Suppressor macrophage (primary cell): ENCODE measurements at places on chromosomes 2 and 18.
A peak's percentile ranks its signal among the peaks of the same experiment; 100 is the strongest.

DNA sequence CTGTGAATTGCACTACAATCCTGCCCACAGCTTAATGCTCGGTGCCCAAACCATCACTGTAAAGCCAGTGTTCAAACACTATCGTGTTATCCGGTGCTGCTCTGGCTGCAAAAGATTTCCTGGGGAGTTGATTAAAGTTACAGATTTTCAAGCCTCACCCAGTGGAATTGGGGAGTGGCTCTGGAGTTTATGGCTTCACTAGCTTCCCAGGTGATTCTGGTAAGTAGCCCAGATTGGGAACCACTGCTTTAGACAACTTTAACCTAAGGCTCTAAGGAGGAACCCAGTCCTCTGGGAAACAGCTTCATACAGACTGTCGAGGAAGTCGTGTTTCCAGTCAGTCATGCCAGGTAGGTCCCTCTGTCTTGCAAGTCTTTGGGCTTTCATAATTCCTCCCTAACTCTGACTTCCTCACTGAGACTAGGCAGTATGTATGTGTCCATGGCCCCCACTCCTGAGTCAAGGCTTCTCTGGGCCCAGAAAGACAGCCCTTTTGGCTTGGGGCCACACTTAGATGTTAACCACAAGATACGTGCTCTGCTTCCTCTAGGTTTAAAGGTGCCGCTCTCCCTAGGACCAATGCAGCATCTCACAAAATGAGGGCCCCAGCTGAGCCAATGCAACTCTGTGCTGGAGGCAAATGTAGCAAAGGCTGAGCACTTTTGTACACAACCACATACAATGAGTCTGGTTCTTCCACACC is 299.7 kb downstream of the PRKCE start:
- no peak for DNase-seq

DNA sequence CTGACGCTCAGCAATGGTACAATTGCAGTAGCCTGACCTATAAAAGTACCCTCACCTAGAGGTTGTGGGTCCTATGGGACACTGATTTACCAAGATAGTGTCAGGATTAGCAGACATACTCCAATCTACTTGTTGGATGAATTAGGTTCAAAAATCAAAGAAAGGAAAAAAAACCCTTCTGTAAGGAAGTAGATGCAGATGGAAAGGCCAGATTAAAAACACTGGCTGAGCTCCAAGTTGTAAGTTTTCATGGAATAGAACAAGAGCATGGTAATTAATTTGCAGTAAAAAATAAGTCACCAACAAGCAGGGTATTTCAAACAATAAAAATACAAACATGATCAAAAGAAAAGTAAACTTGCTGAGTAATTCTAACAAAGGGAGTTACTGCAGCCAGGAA is 26.4 kb downstream of the IDH1 start:
- no peak for DNase-seq

DNA sequence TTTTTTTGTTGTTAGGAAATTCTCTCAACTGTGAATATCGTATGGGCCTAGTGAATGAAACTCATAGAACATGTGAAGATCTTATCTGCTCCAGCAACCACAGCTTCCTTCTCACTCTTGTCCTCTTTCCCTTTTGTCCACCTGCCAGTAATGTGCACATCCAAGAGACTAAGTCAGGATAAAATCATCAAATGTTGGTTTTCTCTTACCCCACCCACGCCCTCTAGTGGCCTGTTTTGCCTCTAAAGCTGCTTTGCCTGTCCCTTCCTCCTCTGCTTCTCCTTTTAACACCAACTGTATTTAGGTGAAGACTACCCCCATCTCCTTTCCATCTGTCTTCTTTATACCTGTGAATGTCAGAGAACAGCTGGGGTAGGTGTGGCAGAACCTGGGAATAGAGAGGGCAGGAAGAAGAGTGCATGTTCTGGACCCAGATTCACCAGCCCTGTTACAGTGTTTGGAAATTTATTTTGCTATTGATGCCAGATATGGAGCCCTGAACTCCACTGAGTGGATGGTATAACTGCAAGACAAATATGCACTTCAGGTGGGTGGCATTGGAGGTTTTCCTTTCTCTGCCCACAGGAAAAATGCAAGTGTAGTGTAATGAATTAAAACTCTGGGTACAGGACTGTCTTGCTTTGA is 8.4 kb upstream of the MGAT5 start:
- DNase-seq = peak; percentile 83

DNA sequence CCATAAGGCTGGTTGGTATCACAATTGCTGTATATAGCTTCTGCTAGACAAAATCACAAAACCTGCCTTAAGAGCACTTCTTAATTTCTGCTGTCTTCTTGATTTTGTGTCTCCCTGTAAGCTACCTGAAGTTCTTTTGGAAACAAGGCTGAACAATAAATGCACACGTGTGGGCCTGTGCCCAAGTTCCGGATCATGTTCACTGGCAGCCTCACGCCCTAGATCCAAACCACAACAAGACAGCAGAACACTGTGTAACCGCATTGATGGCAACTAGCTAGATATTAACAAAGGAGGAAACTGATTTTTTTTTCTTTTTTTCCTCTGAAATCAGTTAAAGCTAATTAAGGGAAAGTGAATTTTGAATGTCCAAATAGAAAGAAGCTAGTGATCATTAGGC is 81.5 kb upstream of the LYPD6B start:
- no peak for DNase-seq

DNA sequence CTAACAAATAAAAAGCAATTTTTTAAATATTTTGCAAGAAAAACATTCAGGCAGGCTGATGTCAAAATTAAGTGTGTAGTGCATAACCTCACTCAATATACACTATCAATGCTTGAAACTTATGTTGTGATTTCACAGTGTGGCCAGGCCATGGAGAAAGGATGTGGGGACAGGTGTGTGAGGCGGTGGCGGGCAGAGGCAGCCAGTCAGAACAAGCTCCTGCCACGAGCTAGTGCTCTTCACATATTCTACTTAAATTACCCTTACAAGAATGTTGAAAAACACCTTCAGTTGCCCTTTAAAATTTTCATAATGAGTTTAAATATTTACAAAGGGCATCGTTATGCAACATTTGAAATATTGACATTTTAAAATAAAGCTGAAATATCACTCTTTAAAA is 43.2 kb downstream of the CYB5A start:
- DNase-seq = no peak

GRCh38 chr2:79774016-79774415 is 261.2 kb downstream of the CTNNA2 start:
- DNase-seq = no peak

- no peak for DNase-seq
Measured at GRCh38 chr18:57780318-57780705, 22.8 kb downstream of the ATP8B1 start.

DNA sequence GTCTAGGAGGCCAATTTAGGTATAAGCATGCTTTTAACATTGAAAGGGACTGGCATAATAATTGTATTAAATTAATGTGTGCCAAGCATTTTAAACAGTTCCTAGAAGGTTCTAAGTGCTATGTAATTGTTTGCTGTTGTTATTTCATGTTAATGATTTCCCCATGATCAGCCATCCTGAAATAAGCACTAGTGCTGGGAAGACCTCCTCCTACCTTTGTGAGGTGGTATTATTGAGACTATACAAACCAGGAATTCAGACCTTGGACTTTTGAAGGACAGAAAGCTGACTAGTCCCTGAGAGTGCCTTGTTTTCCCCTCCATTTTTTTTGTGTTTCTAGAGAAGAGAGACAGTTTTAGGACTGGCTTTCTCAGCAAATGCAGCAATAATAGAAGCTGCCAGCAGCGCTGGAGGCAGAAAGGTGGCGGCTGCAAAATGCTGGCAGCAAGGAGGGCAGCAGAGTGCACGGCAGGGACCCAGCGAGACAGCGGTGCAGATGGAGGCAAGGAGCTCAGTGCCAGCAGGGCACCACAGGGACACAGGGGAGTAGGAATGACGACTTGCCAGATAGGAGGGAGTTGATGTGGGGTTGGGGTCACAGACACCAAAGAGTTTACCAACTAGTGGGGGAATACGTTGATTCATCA is 25.3 kb downstream of the NABP1 start:
- DNase-seq = no peak

GRCh38 chr2:30686000-30686399 is 121.2 kb downstream of the CAPN13 start:
- DNase-seq = no peak

GRCh38 chr18:76378526-76379215 is 116.4 kb downstream of the ZNF516 start:
- DNase-seq = no peak

- no peak for DNase-seq
Measured at GRCh38 chr2:47438106-47438505, 35.1 kb downstream of the MSH2 start.

DNA sequence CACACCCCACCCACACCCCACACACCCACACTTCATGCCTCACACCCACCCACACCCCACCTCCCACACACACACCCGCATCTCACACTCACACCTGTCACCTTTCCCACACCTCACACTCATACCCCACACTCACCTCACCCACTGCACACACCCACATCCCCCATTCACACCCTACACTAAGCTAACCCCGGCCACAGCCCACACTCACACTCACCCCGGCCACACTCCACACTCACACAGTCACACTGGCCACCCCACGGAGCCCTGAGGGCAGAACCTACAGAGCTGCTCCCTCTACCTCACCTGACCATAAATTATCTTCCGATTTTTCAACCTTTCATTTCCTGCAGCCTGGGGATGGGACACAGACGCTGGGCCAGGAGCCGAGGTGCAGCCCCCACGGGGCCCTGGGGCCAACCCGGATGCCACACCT is 241.3 kb downstream of the HDAC4 start:
- DNase-seq = no peak

DNA sequence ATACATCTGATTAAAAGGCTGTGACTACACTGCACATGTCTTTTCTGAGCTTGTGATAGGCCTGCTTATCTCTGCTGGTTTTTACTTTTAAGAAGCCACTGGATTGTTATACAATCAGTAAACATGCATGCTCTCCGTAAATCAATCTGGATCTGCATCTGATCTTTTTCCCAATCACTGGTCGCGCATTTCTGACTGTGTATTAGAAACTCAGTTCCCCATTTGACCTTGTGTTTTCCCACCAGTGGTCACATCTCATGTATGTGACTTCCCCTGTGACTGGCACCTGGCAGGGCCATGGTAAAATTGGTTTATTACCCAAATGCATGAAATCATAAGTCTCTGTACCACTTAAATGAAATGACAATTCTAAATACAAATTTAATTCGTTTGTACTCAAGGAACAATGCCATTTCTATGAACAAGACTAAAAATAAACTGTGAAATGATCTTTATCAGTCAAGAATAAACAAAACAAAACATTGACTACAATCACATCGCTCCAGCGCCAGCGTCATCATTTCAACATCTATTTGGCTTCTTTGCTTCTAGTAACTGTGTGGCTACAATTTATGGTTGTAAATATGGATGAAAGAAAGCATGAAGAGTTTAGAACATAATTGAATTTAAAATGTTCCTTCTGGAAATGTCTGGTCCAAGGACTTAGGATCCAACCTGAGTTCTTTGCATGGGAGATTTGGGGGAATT is 396.6 kb upstream of the TRIB2 start:
- peak; percentile 14 for DNase-seq

- DNase-seq = no peak
Measured at GRCh38 chr18:55777666-55778304, 189.8 kb upstream of the TCF4 start.

DNA sequence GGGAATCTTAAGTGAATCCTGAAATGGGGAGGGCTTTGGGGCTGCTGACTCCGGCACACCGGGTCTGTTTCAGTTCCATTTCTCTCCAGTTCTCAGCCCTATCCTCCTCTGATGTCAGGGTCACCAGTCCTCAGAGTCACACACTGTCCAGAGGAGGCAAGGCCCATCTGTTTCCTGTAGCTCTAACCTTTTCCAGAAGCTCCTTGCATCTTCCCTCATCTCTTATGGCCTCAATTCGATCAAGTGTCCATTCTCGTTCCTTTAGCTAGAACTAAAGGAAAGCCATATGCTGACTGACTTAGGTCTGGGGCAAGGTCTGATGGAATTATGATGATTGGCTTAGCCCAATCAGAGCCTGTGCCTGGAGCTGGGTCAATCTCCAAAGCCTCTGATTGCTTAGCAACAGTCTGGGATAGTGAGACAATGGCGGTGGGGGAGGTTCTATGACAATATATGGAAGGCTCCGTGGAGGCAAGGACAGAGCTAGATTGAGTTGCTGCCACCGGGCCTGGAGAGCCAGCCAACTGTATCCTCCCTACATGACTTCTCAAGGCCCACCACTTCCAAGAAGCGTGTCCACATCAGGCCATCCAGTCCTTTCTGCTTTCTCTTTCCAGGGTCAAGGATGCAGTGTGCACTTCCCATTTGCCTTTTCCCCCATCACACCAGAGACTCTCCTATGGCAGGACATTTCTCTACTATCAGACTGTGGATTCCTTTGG is 5.2 kb downstream of the ANKRD53 start:
- DNase-seq = no peak

DNA sequence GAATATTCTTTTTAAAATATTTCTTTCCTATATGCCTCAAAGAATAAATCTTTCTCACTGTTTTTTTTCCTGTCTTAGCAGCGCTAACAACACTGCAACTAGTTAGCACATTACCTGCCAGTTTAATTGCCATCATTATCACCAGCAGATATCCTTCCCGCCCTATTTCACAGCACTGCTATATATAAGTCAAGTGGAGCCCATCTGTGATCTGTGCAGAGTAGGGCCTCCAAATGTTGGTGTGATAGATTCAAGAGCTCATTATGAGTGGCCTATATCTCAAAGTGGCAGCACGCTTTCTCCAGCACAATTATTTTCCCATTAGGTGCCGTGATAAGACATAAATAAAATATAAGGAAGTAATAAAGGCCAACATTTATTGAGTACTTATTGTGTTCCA is 19.8 kb upstream of the RGPD4 start:
- DNase-seq = no peak

DNA sequence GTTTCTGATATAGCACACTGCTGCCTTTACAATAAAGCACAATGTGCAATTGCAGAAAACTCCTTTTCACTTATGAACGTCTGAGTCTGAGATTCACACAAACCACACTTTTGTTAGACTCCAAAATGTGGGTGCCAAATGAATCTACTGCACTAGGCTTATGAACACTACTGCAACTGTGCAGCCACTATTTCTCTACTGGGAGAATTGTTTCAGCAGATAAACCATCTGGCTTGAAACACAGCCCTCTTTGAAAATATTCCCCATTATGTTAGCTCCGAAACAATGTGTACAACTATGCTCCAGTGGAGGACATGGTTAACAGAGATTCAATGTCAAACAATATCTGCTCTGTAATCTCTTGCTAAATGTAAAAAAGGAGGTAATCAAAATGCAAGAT is 188.7 kb upstream of the ZEB2 start:
- no peak for DNase-seq

DNA sequence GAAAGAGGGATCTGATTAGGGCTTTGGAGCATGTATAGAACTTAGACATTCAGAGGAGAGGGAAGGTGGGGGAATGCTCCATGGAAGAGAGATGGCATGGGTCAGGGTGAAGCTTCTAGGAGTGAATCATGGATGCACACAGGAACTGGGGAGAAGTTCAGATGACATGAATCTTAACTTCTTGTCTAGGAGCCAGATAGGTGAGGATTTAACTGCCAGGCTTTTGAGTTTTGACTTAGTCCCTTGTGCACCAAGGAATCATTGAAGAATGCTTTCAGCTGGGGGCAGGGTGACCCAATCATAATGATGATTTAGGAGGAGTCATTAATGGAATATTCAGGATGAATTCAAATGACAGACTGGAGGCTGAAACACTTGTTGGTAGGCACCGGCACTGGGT is 48.7 kb downstream of the ACYP2 start:
- no peak for DNase-seq
